Stimulated activated CD4-positive, alpha-beta T cell treated with anti-CD3 and anti-CD28 coated beads, Interleukin-2, amount 100 ng/mL, for 48 hours (primary cell): ENCODE measurements at places on chromosomes 5 and 9.

- no peak for DNase-seq
Measured at GRCh38 chr9:80146466-80146865, 574.7 kb downstream of the TLE4 start.

- DNase-seq: no peak
Measured at GRCh38 chr9:136055715-136056545, 39.2 kb downstream of the NACC2 start.

- DNase-seq: no peak
Measured at GRCh38 chr5:157107508-157107907, 1.3 kb downstream of the HAVCR2 start.

GRCh38 chr5:170749911-170750431, 33.6 kb upstream of the GABRP start:
- DNase-seq: no peak

DNA sequence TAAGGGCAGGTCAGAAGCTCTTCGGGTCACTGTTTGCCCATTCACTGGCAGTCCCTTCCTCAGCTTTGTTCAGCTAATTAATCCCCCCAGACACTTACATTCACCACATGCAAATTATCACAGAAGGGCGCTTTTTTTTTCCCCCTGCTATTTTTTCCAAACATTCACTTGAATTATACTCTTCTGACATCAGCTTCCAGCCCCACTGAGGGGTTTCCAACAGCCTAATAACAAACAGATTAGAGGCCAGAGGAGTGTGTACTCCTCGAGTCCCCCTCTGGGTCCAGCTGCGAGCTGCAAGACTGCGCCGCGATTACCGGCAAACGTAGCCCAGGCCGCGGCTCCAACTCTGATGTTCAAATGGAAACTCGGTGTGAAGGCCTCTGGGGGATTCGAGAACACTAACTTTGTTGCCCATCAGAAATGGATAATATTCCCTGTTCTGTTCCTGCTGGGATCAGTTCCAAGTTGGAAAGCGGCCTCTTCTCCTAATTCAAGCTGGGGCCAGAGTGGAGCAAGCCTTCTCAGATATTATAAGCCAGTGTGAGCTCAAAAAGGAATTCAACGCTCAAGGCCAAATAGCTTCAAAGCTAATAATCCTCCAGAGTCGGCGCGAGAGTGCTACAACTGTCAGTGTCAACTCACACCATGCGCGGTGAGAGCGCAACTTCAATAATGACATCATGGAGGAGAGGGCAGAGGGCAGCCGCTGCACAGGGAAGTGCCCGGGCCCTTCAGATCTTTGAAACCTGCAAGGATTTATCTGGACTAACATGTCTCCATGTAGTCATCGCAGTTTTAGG, 560.8 kb downstream of the BNC2 start:
- DNase-seq: no peak

DNA sequence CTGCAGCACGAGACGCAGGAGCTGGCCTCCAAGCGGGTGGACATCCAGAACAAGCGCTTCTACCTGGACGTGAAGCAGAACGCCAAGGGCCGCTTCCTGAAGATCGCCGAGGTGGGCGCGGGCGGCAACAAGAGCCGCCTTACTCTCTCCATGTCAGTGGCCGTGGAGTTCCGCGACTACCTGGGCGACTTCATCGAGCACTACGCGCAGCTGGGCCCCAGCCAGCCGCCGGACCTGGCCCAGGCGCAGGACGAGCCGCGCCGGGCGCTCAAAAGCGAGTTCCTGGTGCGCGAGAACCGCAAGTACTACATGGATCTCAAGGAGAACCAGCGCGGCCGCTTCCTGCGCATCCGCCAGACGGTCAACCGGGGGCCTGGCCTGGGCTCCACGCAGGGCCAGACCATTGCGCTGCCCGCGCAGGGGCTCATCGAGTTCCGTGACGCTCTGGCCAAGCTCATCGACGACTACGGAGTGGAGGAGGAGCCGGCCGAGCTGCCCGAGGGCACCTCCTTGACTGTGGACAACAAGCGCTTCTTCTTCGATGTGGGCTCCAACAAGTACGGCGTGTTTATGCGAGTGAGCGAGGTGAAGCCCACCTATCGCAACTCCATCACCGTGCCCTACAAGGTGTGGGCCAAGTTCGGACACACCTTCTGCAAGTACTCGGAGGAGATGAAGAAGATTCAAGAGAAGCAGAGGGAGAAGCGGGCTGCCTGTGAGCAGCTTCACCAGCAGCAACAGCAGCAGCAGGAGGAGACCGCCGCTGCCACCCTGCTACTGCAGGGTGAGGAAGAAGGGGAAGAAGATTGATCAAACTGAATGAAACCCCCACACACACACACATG, 654 bp downstream of the PURA start:
- peak; percentile 30 for DNase-seq

DNA sequence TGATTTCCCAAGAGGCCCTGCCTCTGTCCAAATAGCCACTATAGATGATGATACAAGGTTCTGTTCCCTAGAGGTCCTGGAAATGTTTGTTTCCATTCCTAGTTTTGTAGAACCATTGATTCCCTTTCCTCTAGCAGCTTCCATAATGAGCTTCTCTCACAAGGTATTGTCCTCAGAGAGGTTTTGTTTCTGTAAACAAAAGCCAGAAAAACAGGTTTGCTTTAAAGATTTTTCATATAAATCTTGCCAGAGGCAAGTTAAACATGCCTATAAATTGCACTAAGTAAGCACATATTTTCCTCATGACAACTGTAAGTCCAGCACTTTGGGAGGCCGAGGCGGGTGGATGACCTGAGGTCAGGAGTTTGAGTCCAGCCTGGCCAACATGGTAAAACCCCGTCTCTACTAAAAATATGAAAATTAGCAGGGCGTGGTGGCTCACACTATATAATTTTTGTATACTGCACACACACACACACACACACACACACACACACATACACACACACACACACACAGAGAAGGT, 1787.7 kb downstream of the EFNA5 start:
- no peak for DNase-seq

DNA sequence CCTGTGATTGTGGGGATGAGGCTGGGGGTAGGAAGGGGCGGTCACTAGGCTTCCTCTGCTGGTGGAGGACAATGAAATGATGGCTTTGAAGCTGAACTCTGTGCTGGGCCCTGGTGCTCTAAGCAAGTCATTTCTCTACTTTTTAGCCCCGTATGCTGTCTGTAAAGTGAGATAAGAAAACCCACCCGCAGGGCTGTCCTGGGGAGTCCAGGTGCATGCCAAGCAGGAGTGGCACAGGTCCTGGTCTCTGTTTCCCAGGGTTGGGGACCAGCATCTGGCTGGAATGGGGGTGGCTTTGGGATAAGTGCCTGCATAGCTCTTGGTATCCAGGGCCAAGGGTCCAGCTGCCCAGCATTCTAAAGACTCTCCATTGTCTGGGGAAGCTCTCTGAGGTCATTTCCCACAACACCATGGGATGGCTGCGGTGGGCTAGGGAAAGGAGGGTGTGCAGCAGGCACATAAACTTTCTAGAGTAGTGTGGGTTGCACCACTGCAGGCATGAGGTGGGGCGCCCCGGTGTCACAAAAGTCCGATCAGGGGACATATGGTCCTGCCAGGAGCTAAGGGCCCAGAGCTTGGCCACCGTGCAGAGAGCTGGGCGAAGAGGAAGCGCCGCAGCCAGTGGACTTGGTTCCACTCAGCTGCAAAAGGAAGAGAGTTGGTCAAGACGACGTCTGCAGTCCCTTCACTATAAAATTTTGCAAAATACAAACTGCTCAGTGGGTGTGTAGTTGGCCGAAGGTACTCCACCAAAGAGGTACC, 25.6 kb upstream of the GTF3C5 start:
- DNase-seq: no peak

DNA sequence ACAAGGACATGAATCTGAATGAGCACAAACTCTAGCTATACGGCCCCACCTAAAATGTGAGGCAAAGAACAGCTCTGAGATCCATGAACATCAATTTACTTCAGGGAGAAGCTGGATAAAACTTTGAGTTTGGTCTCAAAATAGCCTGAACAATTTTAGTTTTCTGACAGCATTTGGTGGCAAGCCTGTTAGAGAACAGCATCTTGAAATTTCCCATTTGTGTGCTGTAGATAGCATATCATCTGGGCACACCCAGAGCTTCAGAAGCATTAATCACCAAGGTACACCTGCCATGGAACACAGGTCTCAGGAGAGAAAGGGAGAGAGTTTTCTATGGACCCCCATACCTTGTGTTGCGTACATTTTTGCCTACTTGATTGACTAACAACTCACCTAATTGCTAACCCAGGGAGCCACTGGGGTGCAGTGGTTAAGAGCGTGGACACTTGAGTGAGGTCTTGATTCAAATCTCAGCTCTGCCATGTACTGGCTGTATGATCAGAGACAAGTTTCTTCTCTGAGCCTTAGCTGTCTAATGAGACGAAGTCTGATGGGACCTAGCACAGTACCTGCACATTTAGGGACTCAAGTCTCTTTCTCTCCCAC, 264.9 kb downstream of the PIK3R1 start:
- no peak for DNase-seq
